ENCODE measurements at places on chromosomes 16 and 17.

DNA sequence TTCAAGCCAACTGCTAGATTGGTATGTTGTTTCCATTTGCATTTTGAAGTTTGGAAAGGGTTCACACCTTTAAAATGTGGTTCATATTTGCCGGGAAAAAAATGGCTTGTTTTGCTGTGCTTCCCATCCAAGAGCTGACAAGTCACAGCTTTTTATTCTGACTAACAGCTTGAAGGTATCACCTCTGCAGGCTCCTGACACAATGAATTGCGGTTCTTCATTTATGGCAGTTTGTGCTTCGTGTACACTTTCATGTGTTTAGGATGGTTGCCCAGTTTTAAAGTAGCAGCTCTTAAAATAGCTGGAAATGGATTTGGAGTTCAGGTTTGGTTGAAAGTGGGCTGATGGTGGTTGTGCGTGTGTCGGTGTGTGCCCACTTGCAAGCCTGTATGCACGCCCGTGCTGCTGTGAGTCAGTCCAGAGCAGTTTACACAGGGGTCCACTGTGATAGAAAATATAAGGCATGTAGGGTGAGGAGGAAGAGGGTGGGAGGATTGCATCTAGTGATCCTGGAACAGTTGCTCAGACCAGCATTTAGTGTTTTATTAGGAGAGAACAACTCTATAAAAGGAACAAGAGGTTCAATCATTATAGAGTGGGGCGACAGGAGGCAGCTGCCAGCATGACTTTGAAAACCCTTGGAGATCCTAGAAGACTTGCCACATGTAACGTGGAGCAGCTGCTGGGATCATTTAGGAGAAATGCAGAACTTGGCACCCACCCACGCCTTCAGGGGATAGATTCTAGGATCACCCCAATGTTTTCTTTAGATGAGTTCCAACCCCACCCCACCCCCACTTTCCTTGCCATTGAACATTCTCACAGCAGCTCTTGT, 108.0 kb upstream of the TBX2 start:
- DNase-seq = no peak

- DNase-seq = no peak
Measured at GRCh38 chr17:51365090-51365489, 104.7 kb downstream of the UTP18 start.

DNA sequence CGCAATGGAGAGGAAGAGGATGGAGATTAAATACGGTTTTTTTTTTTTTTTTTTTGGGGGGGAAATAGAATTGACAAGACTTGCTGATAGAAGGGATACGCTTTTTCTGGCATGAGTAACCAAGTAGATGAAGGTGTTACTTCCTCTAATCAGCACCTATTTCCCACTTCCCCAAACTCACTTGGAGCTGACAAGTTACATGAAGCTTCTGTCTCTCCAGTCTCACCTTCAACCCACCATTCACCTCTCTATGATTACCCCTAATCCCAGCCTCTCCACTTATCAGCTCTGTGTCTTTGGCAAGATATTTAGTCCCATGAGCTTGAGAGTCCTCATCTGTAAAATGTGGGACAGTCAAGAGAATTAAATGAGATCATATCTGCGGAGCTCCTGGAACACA, 185.9 kb upstream of the HS3ST3A1 start:
- no peak for DNase-seq

DNA sequence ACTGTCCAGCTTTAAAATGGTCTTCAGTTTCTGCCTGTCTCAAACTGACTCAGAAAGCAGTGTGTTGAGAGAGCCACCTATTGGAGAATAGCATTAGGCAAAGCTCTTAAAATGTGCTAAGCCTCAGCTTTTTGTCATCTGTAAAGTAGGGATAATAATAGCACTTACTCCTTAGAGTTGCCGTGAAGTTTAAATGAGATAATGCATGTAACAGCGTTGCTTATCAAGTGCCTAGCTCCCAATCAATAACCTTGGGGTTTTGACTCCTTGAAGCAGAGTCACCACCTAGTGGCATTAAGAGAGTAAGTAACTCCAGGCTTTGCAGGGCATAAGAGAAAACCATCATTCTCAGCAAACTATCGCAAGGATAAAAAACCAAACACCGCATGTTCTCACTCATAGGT, 163.3 kb downstream of the HS3ST2 start:
- no peak for DNase-seq

DNA sequence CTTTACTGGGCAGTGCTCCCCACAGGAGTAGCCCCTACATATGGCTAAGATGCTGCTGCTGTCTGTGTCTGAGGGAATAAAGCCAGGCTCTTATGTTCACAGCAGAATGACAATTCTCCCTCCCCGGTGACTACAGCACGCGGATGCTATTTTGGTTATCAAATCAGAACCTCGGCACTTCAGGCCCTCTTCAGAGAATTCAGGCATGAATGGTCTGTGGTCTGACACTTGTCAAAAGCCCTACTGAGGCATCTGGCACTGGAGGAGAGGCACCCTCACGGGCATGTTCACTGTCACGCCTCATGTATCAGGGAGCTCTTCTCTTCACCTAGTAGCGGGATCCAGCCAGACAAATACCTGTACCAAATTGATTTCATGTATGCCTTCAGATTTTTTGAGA, 30.4 kb downstream of the KIAA0513 start:
- DNase-seq = no peak

DNA sequence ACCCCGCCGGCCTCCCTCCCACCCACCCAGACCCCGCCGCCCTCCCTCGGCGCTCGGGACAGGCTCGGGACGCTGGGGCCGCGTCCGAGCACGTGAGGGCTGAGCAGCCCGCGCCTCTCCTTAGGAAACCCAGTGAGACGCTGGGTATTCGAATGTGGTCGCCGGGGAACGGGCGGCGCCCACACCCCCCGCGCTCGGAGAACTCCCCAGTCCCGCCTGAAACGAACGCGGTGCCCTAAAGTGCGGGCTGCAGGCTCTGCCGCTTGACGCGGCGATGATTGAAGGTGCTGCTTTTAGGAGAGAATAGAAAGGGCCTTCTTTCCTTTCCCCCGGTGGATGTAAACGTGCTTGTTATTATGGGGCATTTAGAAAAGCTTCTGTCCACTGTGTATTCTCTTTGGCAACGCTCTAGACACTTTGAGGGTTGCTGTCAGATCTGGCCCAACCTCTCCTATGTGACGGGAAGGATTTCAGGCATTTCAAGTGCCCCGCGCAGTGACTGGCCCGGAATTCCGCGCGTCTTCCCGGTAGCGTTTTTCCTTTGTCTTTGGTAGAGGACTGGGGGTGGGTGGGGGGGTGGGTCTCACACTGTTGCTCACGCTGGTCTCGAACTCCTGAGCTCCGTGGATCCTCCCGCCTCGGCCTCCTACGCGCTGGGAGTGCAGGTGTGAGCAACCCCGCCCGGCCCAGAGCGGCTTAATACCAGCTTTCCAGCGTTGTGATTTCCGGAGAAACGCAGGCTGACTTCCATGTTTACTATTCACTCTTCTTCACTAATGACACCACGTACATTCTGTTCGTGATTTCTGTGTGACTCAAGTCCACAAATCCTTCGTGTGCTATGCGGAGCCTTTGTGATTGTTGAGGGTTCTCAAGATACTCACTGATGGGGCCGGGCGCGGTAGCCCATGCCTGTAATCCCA, 21.8 kb upstream of the FOXK2 start:
- DNase-seq = peak; percentile 39

Data from right renal pelvis (tissue), 4 donors.